ENCODE measurements at places on chromosomes 12 and 14. TPM values are rescaled to one million over a fixed set of nuclear protein-coding genes. Genes with fewer than 3 reads are reported as not detected.

GRCh38 chr14:54600717-54601109 lies 33.8 kb downstream of the SAMD4A start:
- no peak for DNase-seq

- peak; percentile 75 for DNase-seq
These were observed 5.7 kb downstream of the PAWR start for GRCh38 chr12:79685068-79685467.

GRCh38 chr14:101223127-101223526 lies 319.6 kb upstream of the RTL1 start:
- no peak for DNase-seq

GRCh38 chr12:2408262-2408661 lies 355.5 kb downstream of the CACNA1C start:
- no peak for DNase-seq

DNA sequence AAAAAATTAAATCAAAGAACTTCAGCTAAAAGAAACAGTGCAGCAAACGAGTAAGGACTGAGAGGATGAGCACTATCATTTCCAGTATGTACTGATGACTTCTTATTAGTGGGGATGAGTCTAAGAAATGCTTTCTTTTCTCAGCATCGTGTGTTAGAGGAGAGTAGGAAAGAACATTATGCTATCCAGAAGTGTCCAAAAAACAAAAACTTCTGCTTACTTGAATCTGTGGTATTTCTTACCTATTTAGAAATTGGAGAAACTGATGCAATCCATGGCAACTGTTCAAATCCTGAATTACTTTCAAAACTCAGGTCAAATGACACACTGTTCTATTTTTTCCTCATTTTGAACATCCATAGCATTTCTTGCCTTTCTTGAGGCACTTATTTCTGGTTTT lies 23.7 kb downstream of the ABCD2 start:
- DNase-seq: no peak

DNA sequence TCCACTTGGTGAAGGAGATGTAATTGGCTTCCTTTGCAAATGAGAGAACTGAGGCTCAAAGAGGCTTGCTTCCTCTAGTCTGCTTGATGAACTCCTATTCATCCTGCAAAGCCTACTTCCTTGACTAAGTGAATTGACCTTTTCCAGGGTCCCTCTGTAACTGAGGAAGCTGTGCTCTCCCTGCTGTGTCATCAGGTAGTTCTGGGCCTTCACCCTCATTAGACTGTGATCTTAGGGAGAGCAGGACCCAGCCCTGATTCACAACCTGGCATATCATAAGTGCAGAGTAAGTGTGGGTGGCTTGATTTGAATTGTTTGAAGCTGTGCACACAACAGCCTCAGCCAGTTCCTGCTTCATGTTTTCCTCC lies 16.3 kb downstream of the ASB2 start:
- DNase-seq: no peak

The USP44 gene
- 3.1 TPM for total RNA-seq

The CLEC9A gene
- total RNA-seq: not detected

The NRL gene
- total RNA-seq: 0.71 TPM
